ENCODE measurements at places on chromosomes 7 and 10. TPM values are rescaled to one million over a fixed set of nuclear protein-coding genes. Genes with fewer than 3 reads are reported as not detected.

DNA sequence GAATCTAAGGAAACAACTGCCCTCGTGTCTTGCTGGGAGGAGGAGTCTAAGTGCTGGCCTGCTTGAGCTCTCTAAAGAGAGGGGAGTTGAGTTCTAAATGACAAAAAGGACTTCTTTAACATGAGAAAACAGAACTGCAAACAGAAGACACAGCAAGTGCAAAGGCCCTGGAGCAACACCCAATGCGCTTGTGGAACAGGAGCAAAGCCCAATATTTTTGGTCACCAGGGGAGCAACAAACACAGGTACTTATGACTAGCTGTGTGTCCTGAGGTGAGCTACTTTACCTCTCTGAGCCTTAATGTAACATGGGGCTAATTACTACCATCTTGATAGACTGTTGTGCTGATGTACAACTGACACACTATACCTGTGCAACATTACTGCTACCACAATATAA, 634.3 kb downstream of the PARD3 start:
- no peak for DNase-seq

DNA sequence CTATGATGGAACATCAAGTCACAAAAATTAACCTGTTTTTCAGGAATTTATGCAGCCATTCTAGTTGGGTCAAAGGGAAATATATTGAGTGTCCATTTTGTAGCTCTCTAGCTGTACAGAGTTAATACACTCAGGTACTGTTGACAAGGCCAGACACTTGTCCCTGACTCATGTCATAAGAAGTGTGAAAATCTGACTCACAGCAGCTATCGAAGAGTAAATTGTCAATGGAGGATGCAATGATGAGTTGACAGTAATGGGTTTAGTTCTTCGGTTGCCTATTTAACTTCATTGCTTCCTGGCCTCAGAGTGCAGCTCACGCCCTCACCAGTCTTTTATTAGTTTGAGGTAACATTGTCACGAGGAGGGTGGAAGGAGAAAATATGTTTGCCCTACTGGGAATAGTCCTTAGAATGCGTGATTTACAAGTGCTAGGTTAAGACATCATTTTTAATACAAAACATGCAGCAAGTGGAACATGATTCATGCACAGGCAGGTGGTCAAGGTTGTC, 255.1 kb downstream of the XPNPEP1 start:
- DNase-seq, result no peak

DNA sequence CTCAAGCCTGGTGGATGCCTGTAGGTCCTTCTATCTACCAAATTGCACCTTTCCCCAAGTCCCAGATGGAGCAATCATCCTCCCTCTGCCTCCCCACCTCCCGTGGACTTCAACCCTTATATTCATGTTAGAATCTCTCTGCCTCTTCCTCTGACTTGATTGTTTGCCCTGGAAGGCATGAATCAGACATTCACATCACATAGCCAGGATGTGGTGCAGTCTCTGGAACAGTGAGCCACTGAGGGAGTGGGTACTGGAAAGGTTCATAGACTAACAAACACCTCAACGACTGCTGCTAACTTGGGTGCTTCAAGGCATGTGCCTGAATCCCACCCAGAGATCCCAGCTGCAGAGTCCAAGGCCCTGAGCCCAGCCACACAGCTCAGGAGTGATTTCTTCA, 494.0 kb downstream of the TNS3 start:
- no peak for DNase-seq

Gene SRRM3
- 0.11 TPM for total RNA-seq

DNA sequence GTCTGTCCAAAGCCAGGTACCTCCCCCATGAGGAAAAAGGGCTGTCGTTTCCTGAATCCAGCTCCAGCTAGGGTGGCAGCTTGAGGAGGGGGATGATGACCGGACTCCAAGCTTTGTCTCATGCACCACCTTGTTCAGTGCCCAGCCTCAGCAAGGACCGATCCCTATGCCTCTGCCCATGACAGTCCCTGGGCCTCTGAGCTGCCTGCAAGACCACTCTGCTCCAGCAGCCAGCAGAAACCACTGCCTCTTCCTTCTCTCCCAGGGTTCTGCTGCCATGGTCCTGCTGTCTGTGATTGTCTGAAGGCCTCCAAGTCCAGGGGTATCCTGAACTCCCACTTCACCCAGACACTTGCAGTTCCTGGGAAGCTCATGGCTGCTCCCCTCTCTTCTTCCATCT, 21.3 kb upstream of the GDF10 start:
- no peak for DNase-seq

DNA sequence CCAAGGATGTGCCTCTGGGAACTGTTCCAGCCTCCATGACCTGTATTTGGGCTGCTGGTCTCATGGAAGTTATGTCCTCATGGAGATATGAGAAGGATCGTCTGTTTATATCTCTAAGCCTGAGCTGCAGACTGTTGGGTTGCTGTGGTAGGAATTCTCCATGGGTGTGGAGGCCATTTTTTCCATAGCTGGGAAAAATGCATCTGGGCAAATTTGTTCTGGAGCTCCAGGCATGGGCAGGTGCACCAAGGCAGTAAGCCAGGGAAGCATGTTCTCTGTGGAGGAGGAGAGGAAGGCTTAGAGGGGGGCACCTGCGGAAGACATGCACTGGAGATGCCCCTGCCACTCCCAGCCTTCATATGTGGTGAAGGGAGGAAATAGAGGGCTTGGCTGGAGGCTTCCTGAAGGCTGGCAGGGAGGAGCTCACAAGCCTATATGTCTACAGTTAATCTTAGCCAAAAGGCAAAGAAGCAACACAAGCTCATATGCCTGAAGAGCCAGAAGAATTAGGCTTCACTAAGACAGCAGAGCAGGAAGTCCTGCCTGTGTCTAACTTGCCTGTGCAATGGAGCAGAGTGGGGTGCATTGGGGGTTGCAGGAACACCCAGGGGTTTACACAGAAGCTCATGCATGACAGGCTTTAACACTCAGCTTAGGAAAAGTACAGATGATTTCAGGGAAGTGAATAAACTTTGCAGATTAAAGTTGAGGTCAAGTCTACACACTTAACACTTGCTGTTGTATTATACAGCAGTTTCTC, 35.1 kb upstream of the CXCL12 start:
- no peak for DNase-seq

Gene MMRN2
- total RNA-seq, result not detected

- no peak for DNase-seq
These were observed 80.1 kb downstream of the EMX2 start for GRCh38 chr10:117622471-117623184.

- DNase-seq, result no peak
These were observed 50.9 kb downstream of the TPK1 start for GRCh38 chr7:144784943-144785342.

Gene TMEM225B
- 1.3 TPM for total RNA-seq

Gene CRTAC1
- not detected for total RNA-seq

Gene MNX1
- not detected for total RNA-seq

Gene SKIDA1
- 0.11 TPM for total RNA-seq

GRCh38 chr7:69091521-69091920, 506.8 kb upstream of the AUTS2 start:
- DNase-seq, result no peak

DNA sequence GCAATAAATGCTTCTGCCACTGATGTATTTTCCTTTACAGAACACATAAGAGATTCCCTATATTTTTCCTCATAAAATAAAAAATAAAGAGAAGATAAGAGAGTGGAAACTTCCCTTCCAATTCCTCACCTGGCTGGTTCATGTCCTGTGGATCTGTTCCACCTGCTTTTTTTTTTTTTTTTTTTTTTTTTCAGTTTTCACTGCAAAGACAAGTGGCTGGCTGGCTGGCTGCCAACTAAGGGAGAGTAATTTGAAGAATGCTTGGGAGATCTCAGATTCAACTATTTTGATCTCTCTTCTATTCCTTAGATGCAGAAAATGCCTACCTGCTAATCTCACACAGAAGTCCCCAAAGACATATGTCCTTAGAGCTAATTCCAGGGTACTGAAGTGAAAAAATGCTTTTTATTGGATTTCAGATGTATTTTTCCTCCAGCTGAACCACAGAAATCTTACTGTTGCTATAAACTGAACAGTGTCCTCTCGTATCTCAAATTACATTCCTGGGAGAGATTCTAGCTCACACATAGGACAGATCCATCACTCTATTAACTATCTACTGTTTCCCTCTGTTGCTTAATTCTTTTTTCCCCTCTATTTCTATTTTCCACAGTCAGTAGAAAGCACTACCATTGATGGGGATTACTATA, 120.8 kb downstream of the NRCAM start:
- DNase-seq, result no peak

GRCh38 chr7:126228356-126229061, 1024.2 kb downstream of the GRM8 start:
- no peak for DNase-seq

GRCh38 chr10:45376371-45376801, 2.4 kb downstream of the ALOX5 start:
- DNase-seq, result no peak

Gene GPNMB
- 0.59 TPM for total RNA-seq

GRCh38 chr7:96075510-96076349, 246.2 kb downstream of the SLC25A13 start:
- DNase-seq, result peak; percentile 20

Gene GRID2IP
- total RNA-seq, result 0.18 TPM

Gene HNRNPA2B1
- 835 TPM for total RNA-seq

GRCh38 chr10:95756041-95756761, at the start of gene ENTPD1:
TSS of gene ENTPD1 (plus strand) at chr10:95756163. CDS start at chr10:95756240, 77 bp downstream.
- no peak for DNase-seq

- no peak for DNase-seq
These were observed 2.1 kb downstream of the MXI1 start for GRCh38 chr10:110209454-110209925.

- DNase-seq, result no peak
These were observed 217.9 kb downstream of the OTUD1 start for GRCh38 chr10:23656735-23657134.

GRCh38 chr7:39594988-39595620, 28.3 kb upstream of the RALA start:
- DNase-seq, result no peak

- DNase-seq, result no peak
These were observed 44.4 kb upstream of the COMMD3 start for GRCh38 chr10:22271786-22272185.

- no peak for DNase-seq
These were observed 98.6 kb upstream of the BTBD16 start for GRCh38 chr10:122172361-122173008.

- no peak for DNase-seq
These were observed 45.9 kb downstream of the SGMS1 start for GRCh38 chr10:50577681-50578350.

Gene TMEM26
- total RNA-seq, result not detected

- DNase-seq, result no peak
These were observed 95.6 kb upstream of the KIF5B start for GRCh38 chr10:32151871-32152270.

- DNase-seq, result peak; percentile 22
These were observed 25.2 kb upstream of the OPTN start for GRCh38 chr10:13074563-13075451.

- no peak for DNase-seq
These were observed 174.4 kb upstream of the LYZL2 start for GRCh38 chr10:30803892-30804322.

DNA sequence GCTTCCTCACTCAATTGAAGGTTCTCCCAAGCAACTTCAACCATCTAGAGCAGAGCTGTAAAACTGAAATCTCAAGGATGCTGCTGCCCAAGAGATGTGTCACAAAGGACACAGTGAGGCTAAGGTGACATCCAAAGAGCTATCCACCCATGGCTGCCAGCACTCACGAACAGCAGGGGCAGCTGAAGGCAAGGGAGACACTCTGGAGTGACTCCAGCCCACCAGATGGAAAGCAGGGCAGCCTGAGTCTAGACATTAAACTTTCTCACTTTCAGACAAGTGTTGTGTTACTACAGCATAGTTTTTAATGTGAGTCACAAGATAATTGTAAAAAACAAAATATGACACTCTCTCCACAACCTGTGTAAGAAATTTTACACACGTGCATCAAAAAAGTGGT, 113.5 kb downstream of the LARP4B start:
- no peak for DNase-seq

DNA sequence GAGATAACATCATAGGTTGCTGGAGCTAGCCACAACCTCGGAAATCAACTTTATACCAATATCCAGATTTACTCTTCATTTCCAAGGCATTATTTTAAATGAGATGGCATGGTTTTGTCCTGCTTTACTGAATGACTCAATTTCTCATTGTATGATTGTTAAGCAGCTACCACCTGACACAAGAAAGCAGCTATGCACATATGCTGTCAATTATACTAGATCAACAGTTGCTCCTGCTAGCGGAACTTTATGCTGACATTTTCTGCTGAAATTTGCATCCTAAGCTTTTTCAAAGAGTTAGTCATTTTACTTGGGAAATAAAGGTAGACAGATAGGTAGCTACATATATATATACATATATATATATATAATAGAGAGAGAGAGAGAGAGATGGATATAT, 8.9 kb upstream of the CH25H start:
- DNase-seq, result no peak

Gene GJD4
- total RNA-seq, result not detected

DNA sequence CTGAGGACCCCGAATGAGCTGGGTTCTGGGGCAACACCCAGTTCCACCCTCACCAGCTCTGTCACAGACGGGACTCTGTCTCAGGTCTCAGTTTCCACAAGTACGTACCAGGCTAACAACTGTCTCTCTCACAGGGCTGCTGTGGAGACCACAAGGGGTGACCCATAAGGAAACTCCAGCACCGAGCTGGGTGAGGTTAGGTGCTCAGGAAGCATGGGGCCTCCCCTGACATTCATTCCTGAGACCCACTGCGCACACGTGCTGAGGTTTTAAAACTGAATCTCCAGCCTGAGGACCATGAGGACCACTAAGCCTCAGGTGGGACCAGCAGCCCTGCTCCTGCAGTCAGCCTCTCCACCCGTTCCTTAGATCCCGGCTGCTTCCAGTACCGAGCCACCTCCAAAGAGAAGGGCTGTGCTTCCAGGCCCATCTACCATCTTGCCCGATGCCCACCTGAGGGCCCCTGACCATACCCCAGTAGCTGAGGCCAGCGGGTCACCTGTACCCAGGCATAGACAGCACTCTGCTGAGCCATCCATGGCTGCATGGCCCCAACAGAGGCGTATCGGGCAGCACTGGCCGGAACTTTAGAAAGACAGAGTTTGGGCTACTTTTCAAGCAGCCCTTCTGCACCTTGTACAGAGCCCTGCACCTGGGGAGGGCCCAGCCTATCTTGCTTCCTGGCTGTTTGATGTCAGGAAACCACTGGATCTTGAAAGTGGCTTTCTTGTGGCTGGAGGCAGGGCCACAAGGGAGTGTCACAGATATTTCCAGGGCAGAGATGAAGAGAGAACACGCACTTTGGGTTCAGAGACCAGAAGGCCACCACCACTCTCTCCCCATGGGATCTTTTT, 18.7 kb downstream of the HSPA12A start:
- DNase-seq, result peak; percentile 40

Gene CYP3A7
- total RNA-seq, result not detected

GRCh38 chr10:67596641-67597040, 99.4 kb downstream of the CTNNA3 start:
- DNase-seq, result no peak

Gene IFIT3
- 0.94 TPM for total RNA-seq

- DNase-seq, result no peak
These were observed 50.6 kb downstream of the VPS41 start for GRCh38 chr7:38858259-38858884.

GRCh38 chr7:41428381-41428780, 274.5 kb downstream of the INHBA start:
- DNase-seq, result no peak

Gene MYO3A
- total RNA-seq, result not detected

All from activated T-helper 2 cell treated with anti-CD3 and anti-CD28 coated beads, Interferon-gamma antibody, Interleukin-2, Interleukin-4, amounts not matched to agents 10 μg/mL and 5 μg/mL and 100 μg/mL, durations not matched to agents 14 hours and 24 hours and 36 hours (primary cell).